ENCODE measurements at places on chromosomes 2 and 18.
A peak's percentile ranks its signal among the peaks of the same experiment; 100 is the strongest.

- no peak for DNase-seq
These were observed 28.2 kb downstream of the CALCRL start for GRCh38 chr2:187419808-187420207.

- no peak for DNase-seq
These were observed 81.2 kb upstream of the CYRIA start for GRCh38 chr2:16746833-16747232.

DNA sequence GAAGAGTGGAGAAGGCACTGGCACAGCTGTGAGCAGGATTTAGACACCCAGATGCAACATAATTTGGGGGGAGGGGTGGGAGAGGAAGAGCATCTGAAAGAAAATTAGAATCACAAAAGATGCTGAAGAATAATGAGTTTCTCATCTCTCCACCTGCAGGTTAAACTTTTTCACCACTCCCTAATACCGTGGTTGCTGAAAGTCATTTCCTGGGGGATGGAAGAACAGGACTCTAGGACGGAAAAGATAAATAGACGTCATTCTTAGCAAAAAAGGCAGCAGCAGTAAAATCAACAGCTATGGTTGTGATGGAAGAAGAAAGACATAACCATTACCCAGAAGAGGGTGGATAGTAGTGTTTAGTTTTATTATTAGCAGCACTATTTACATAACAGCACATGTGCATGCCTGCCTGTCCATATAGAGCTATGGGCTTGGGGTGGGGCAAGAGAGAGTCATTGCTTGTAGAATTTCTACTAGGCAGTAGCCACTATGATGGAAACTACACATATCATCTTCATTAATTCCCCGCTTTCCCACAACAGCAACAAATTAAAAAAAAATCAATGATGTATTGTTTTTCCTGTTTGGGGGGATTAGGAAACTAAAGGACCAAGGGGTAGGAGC is 212.2 kb downstream of the TRIB2 start:
- no peak for DNase-seq

DNA sequence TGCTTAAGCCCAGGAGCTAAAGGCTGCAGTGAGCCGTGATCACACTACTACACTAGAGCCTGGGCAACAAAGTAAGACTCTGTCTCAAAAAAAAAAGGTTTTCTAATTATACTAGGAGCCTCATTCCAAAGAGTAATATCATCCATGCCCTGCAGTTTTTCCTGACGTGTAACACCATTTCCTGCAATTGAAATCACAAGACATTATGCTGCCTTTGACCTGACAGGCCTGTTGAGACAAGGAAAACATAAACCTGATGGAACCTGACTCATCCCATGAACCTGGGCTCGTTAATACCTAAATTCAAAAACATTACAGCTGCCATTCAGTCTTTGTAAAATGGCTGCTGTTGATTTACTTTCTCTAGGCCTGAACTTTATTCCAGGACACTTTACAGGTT is 58.7 kb upstream of the PEX13 start:
- no peak for DNase-seq

DNA sequence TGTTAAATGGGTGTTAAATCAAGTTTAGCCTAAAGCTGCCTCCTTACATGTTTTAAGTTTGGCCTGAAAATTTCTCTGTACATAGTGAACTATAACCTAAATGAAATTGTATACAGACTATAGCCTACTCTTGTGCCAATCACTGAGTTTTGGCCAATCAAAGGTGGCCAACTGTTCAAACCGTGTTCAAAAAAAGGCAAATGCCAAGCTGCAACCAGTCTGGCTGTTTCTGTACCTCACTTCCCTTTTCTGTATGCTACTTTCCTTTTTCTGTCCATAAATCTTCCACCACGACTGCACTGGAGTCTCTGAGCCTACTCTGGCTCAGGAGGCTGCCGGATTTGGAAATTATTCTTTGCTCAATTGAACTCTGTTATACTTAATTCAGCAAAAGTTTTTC is 121.0 kb downstream of the SPOPL start:
- DNase-seq = no peak

GRCh38 chr18:26526128-26526965 is 22.0 kb downstream of the KCTD1 start:
- DNase-seq = no peak

- DNase-seq = no peak
These were observed 289.7 kb downstream of the LPIN1 start for GRCh38 chr2:12035956-12036639.

DNA sequence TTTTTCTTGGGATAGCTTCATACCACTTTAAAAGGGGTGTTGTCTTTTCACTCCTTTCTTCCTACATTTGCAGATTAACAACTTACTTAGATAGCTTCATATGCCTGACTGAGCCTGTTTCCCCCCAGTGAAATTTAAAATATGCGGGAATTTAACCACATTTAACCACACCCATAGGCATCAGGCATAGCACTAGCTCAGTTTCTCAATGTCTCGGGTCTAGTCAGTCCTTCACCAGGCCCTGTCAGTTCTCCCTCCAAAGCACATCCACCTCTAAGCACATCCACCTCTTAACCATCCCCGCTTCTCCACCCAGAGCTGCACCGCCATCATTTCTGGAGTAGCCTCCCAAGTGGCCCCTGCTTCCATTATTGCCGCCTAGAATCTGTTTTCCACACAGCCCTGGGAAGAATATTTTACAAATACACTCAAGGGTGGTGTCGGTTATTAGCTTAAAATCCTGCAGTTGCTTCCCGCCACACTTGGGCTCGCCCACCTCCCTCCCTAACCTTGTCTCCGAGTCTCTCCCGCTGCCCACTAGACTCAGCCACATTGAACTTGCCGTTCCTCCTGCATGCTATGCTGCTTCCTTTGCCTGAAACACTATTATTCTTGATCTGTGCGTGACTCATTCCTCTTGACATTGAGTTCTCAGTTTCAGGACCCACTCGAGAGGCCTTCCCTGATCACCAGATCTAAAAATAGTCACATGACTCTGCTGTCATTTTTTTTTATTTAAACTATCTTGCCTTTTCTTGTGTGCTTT is 68.3 kb downstream of the SPTBN1 start:
- DNase-seq = peak; percentile 95

DNA sequence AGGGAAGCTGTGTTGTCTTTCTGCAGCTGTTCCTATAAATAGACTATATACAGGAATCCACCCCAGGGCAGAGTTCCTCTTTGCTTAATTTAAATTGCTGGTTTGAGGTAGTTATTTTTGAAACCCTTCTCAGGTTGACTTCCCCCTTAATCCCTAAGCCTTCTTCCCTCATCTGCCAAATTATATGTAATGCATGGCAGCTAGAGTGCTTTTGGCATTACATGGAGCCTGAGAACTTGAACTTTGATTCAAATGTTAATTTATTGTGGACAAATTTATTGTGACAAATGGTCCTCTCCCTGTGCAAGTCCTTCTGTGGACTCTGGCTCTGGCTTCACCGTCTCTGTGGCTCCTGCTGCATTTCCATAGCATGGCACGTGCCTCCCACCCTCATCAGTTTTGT is 29.2 kb downstream of the MYO1B start:
- DNase-seq = no peak

GRCh38 chr18:13120255-13120654 is 98.3 kb upstream of the LDLRAD4 start:
- DNase-seq = no peak

DNA sequence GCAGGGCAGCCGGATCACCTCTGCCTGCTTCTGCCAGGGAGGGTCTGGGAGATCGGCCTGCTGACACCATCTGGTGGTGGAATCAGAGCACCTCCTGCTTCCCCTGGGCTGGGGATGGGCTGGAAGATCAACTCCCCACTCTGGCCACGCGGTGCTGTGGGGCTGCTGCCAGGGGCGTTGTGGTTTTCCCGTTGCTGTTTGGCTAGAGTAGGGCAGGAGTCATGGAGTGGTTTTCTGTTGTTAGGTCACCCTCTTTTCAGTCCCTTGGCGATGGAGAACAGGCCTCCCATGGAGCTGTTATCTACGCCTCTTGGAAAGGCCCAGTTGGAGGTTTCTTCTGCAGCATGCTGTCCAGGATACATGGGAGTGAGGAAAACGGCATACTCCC is 15.2 kb downstream of the BCL2L11 start:
- DNase-seq = no peak

DNA sequence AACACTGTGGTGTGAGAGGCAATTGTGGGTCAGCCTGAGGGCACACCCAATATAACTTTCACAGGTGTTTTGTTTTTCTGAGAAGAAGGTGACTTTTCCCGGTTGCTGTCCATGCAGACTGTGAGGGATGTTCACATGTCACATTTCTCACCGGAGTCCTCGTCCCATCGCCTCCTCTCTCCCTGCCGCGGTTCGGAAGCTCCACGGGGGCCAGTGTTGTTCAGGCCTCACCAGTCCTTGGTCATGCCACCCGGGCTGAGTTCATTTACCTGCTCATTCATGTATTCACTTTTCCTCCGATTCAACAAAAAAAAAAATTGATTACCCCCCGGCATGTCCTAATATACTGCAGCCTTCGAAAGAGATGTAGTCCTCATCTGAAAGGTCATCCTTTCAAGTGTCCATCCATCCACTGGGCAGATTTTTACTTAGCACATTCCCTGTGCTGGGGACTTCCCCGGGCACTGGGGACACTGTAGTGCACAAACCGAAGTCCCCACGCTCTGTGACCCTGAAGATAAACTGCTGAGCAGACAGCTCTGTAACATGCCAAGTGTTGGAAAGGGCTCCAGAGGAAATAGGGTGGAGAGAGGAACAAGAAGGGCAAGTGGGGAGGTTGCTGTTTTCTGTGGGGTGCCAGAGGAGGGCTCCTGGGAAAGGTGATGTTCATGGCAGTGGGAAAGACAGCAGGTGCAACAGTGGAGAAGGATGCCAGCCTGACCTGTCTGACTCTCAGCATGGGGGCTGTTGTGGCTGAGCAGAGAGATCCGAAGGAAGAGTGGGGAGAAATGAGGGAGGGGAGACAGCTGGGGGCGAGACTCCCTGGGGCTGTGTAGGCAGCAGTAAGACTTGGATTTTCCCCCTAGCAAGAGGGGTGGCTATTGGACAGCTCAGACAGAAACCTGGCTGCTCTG is 22.4 kb downstream of the LRRFIP1 start:
- no peak for DNase-seq

- DNase-seq = no peak
These were observed 43.8 kb downstream of the LTBP1 start for GRCh38 chr2:32990556-32990955.

DNA sequence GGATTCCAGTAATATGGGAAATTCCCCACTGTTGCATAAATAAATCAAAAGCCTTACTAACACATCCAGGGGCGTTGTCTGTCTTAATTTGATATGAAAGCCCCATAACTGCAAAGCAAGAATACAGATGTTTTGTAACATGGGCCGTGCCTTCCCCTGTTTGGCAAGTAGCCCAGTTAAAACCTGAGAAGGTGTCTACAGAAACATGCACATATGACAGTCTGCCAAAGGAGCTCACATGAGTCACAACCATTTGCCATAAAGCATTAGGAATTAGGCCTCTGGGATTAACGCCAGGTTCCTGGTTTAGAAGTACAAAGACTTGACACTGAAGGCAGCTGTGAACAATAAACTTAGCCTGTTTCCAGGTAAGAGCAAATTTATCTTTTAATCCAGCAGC is 43.1 kb upstream of the LONRF2 start:
- peak; percentile 71 for DNase-seq

GRCh38 chr2:214079032-214079431 is 331.8 kb upstream of the VWC2L start:
- DNase-seq = peak; percentile 6

GRCh38 chr2:120935339-120936313 is 200.0 kb downstream of the GLI2 start:
- no peak for DNase-seq

GRCh38 chr2:229888031-229888430 is 33.8 kb downstream of the TRIP12 start:
- no peak for DNase-seq

- peak; percentile 83 for DNase-seq
These were observed 10.5 kb downstream of the CCDC93 start for GRCh38 chr2:118003396-118003824.

DNA sequence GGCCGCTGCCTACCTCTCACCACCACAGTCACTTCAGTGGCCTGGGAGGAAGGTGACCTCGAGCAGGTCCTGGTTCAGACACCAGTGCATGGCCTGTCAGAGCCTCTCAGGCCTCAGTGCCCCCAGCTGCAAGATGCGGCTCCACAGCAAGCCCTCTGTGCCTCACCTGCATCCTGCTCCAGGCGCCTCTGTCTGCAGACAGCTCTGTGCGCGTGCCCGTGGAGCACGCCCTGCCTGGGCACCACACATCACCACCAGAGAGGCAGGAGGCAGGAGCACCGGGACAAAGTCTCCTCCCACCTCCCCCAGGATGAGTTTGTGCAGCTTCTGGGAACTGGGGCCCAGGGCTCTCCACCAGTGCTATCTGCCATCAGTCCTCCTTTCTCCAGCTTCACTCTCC is 98.7 kb downstream of the TFCP2L1 start:
- DNase-seq = peak; percentile 93

DNA sequence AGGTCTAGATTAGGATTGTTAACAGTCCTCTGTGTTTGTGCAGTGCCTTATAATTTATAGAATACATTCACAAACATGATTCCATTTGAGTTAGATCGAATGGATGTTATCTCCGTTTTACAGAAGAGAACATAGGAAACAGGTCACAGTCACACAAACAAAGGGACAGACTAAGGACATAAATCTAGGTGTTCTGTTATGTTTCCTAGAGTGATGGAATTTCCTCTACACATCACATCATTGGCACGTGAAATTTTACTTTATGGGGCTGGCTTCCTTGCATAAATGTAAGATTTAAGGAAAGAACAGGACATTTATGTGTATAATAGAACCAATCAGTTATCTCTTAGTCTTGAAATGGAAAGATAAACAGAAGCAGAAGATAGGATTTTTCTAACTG is 6.4 kb downstream of the TRIM54 start:
- no peak for DNase-seq

GRCh38 chr2:239548451-239548871 is 147.6 kb upstream of the HDAC4 start:
- DNase-seq = no peak

DNA sequence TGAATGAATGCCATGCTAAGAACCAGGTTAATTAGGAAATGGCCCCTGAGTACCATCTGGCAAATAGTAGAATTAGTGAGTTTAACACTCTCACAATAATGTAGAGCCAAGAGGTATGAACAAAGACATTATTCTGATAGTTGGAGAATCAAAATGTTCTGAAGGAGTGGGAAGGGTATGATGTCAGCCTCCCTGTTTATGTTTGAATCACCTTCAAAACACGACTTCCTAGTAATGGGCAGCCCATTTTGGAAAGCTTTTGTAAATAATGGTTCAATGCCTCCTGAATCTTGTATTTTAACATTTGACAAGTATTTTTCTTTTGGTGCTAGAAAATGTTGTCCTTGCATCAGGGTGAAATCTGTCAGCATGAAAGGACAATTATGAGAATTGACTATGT is 108.3 kb downstream of the DSEL start:
- DNase-seq = no peak

GRCh38 chr18:10202845-10203321 is 251.6 kb upstream of the APCDD1 start:
- DNase-seq = no peak

- no peak for DNase-seq
These were observed 1021.3 kb upstream of the GYPC start for GRCh38 chr2:125634662-125635061.

DNA sequence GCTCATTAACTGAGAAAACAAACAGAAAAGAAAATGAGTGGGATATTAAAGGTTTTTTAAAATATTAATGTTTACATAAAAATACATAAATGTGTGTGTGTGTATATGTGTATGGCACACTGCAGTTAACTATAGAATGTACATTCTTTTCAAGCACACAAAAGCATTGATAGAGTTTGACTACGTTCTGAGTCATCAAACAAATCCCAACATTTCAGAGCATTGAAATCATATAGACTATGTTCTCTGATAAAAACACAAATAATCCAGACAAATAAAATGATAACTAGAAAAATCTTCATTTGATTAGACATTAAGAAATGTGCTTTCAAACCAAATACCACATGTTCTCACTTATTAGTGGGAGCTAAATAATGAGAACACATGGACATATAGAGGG is 84.3 kb upstream of the CELF4 start:
- DNase-seq = no peak
